ENCODE measurements at places on chromosomes 6 and 20. TPM values are rescaled to one million over a fixed set of nuclear protein-coding genes. Genes with fewer than 3 reads are reported as not detected.
A peak's percentile ranks its signal among the peaks of the same experiment; 100 is the strongest.

DNA sequence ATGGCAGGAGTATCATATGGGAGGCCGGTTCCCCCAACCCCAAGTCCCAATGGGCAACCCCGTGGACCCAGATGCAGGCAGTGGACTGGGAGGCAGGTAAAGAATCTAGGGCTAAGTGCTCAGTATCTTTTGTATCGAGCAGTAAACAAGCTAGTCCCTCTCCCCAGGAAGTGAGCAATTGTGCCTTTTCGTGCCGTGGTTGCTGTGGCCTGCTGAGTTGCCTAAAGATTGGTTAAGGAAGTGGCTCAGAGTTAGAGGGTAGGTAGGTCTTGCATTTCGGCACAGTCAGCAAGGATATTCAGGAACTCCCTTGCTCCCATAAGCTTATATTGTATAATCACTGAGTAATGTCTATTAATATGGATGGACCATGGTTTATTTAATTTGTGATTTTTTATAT is 1.3 kb upstream of the DNAH8 start:
- no peak for DNase-seq

GRCh38 chr6:87174078-87174579 is 18.8 kb downstream of the ZNF292 start:
- no peak for DNase-seq

- DNase-seq, result peak; percentile 83
These were observed at the start of gene SIRPA for GRCh38 chr20:1894951-1895673. SIRPA (plus strand) TSS chr20:1895407; CDS start chr20:1895448, 41 bp downstream.

DNA sequence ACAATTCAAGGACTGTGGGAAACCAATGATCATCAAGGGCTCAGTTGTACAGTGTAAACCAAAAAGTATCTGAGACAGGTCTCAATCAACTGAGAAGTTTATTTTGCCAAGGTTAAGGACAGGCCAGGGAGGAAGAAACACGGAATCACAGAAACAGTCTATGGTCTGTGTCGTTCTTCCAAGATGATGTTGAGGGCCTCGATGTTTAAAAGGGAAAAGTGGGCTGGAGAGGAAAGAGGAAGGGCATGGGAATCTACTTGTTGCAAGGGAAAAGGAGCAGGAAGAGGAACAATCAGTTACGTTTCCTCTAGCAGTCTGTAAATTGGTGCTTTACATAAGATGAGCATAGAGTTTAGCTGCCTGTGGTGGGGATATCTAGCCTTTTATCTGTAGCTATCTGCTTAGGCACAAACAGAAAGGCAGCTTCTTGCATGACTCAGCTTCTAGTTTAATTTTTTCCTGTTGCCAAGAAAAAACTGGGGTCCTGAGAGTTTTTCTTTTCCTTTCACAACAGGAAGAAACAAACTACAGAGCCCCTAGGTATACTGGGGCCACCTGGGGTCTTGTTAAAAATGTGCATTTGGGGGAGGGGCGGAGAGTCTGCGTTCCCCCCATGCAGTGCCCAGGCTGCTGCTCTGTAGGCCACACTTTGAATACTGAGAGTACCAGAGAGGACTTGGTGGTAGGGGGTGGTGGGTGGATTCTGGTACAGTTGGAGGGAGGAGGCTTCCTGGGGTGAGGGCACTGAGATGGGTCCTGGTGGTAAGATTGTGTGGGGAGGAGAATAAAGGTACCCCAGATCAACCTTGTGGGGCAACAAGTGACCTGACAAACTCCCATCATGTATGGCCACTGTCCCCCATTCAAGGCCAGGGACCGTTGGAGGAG is 35.3 kb upstream of the EZR start:
- no peak for DNase-seq

Gene MCCD1
- total RNA-seq, result not detected

DNA sequence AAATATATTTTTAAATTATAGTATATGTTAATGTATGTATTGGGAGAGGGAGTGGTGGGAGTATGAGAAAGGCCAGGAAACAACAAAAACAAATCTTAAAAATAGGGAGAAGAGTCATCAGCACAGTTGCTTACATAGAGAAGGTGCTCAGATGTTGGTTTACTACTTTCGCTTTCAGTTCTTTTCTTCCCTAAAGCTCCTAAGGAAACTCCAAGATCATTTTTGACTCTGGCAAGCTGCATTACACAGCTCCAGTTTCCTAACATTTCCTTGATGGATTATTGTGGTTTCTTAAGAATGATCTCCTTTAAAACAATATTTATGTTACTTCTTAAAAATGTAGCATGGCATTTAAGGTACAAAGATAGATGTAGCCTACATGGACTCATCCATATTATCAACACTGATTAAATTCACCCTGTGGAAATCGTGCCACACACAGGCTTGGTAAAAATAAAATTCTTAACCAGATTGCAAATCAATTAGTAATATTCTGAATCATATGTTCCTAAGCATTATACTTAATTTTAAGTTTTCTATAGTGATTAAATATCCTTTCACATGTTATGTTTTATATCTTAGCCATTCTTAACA is 118.0 kb upstream of the MAN1A1 start:
- DNase-seq, result no peak

DNA sequence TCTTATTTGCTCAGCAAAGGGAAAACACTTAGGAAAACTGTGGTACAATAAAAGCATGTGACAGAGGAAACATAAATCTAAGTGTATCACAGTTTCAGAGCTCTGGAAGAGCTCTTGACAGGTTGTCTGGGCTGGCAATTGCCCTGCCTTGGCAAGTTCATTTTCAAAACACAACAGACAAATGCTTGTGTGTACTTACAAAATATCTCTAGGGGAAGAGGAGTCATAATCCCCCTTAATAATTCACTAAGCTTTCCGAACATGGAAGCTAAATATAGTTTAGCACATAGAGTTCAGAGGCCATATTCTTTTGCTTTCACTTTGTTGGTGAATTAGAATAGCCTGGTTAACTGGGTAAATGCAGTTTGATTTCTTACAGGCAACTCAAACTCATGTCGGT is 211.6 kb upstream of the THEMIS start:
- DNase-seq, result no peak

Gene BFSP1
- total RNA-seq, result 0.57 TPM

DNA sequence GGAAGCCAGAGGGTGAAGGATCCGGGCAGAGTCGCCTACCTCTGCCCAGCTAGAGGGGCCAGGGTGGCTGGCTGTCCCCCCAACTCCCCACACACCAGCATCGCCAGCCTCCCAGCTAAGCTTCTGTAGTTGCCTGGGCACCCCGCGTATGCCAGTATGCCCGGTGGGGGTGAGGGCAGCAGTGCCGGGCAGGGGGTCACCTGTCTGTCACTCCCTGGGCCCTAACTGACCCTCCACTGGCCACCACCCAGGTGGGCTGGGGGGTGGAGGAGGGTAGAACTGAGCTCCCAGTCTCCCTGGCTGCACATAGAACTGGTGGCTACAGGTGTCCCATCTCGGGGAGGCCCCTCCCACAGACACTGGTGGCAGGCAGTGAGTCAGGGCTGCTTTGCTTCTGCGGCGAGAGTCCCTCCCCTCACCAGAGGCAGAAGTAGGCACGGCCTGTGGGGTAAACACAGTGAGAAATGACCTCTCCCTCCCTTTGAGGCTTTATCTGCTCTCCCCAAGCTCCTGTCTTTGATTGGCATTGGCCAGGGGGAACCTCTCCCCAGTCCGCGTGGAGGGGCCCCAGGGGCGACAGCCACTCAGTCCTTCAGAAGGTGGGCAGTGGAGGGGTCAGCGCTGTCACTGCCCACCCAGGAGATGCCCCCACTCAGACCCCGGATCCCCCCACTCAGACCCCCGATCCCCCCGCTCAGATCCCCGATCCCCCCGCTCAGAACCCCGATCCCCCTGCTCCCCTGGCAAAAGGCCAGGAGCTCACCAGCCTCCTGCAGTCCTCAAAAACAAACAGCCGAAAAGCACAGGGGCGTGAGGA is 2.5 kb downstream of the NTSR1 start:
- DNase-seq, result peak; percentile 60

DNA sequence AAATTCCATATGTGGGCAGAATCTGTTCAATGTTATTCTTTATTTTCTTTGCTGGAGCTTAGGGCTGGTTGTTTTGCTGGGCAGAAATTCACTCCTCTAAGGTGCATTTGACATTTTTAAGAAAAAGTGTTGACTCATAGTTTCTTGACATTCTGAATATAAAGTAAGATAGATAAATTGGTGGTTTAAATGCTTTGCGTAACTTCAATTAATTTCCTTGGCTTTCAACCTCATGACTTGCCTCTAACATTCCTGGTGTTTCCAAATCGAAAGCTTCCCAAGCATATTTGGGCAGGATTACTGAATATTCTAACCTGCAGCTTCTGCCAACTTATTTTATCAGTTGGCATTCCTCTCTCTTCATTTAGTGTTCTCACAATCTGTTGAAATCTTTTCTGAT is 718.7 kb upstream of the ADGRB3 start:
- no peak for DNase-seq

- DNase-seq, result no peak
These were observed 34.0 kb upstream of the YWHAB start for GRCh38 chr20:44851545-44851944.

Gene PREP
- total RNA-seq, result 26.6 TPM

Data from Right ventricle myocardium inferior (tissue), 1 donor.